ENCODE measurements at places on chromosomes 2 and 18.

- no peak for DNase-seq
These were observed 39.9 kb downstream of the GBX2 start for GRCh38 chr2:236128321-236128720.

DNA sequence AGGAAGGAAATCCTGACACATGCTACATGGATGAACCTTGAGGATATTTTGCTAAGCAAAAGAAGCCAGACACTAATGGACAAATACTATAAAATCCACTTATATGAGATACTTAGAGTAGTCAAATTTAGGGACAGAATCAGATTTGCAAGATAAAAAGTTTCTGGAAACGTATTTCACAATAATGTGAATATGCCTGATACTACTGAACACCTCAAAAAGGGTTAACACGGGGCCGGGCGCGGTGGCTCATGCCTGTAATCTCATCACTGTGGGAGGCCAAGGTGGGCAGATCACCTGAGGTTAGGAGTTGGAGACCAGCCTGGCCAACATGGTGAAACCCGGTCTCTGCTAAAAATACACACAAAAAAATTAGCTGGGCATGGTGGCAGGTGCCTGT lies 1.7 kb upstream of the RMC1 start:
- DNase-seq = no peak

- no peak for DNase-seq
These were observed 267.1 kb downstream of the ATAD2B start for GRCh38 chr2:23659773-23660172.

GRCh38 chr2:4962419-4962818 lies 729.8 kb upstream of the SOX11 start:
- no peak for DNase-seq

DNA sequence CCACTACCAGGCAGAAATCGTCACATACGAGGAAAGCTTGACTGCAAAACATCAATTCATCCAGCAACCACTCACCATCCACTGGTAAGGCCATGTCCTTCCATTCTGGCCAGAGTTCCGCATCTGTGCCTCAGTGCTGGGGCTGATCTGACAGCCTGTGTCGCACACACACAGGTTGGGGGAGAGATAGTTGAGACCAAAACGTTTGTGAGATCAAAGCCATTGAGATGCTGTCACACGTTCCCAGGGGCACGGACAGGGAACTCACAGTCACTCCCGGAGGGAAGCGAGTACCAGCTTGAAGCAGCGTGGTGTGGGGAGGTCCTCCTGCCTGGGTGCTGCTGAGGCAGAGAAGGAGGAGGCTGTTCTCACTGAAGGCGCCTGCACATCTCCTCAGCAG lies 458.5 kb upstream of the SALL3 start:
- no peak for DNase-seq

GRCh38 chr2:229591611-229592010 lies 122.7 kb downstream of the DNER start:
- DNase-seq = no peak

GRCh38 chr2:157785866-157786662 lies 90.1 kb downstream of the ACVR1 start:
- no peak for DNase-seq

DNA sequence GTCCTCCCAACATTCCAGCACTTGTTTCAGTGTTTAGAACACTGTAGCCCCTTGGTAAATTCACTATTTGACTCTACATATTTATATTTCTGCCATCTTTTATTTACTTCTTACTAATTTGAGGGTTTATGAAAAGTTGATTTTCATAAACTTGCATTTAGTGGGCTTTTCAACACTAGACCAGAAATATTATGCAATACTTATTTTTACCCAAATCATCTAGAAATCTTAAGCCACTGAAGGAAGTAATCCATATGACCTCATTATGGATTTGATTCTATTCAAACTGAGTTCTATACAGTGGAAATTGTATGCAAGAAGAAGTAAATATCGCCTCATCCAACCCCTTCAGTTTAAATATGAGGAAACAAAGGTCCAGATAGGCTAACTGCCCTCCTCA lies 92.6 kb upstream of the VRK2 start:
- DNase-seq = no peak

- no peak for DNase-seq
These were observed 90.1 kb upstream of the NEDD4L start for GRCh38 chr18:57953883-57954282.

- DNase-seq = no peak
These were observed 207.0 kb upstream of the CXCR4 start for GRCh38 chr2:136324966-136325365.

DNA sequence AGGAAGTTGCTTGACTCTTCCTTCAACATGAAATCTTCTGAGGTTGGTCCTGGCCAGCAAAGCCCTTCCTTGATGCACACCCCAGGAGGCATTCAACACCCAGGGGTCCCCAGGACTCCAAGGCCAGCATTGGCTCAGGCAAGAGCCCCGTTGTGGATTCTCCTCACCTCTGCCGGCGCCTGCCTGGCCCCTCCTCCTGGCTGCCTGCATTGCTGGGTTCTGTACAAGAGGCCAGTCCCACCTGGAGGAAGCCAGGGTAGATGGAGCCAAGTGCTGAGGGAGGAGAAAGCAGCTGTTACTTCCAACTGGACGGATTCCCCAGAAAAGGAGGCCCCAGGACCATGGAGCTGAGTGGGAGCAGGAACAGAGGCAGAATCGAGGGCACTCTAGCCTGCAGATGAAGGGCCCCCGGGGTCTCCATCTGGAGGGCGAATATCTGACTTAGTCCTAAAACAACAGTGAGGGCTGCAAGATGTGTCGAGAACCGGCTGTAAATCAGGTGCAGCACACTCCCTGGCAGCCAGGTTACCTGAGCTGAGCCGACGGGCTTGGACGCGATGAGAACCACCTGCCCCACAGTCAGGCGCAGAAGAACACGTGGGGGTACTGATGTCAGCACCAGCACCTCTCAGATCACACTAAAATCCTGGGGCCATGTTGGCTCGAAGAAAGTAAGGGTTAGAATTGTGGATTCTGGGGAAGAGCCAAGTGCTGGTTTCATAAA lies 399.6 kb upstream of the SALL3 start:
- DNase-seq = no peak

GRCh38 chr2:16507655-16508489 lies 157.8 kb downstream of the CYRIA start:
- DNase-seq = peak; percentile 63

- DNase-seq = no peak
These were observed 5.6 kb upstream of the PPP4R1 start for GRCh38 chr18:9619990-9620389.

GRCh38 chr2:233088972-233089345 lies 28.8 kb downstream of the INPP5D start:
- no peak for DNase-seq

DNA sequence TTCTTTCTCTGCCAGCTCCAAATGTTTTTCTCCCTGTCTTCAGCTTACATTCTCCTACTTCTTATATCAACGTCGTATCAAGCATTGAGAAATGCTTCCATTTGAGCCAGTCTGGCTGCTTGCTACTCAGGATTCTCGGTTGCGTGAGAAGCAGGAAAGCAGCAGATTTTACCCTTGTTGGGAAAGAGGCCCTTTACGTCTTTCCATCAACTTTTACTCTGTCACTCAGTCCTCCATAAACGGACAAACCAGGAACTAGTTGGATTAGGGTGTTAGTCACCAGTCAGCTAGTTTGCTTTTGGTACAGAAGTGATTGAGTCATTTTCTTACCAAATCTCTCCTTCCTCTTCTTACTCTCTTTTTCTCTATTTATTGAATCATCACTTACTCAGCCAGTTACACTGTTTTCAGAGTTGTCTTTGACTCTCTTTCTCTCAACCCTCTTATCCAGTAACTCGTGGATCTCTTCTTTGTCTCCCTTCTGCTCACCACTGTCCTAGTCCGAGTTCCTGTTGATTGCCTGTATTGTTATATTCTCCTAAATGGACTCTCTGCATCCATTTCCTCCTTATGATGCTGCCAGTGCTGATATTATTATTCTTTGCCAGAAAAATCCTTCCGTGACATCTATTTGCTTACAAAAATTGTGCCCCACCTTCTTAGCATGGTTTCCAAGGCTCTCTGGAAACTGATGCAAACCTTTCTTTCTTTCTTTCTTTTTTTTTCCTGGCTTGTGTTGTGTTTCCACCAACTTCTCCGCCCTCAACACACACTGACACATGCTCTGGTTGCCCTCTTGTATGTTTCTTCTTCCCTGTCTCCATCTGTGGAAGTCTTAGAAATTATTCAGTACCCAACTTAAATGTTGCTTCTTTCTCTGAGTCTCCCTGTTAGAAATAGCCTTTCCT lies 61.5 kb downstream of the VRK2 start:
- DNase-seq = no peak

- DNase-seq = no peak
These were observed 12.2 kb upstream of the PSMA8 start for GRCh38 chr18:26121476-26121875.

- no peak for DNase-seq
These were observed 24.2 kb downstream of the RPL31 start for GRCh38 chr2:101026253-101026701.

DNA sequence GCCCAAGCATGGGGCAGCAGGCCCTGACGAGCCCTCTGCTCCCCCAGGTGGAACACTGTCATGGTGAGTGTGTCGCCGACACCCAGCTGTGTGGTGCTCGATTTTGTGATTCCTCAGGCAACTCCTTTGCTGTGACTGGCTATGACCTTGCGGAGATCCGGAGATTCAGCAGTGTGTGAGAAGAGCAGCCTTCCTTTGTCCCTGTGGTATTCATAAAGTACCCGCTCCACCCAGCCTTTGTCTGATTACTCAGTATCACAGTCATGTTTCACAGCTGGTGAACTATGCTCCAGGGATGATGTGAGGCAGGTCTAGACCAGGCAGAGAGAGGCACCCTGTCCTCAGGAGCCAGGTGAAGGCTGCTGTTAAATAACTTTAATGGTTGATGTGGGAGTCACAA lies 4.0 kb downstream of the WDR54 start:
- no peak for DNase-seq

GRCh38 chr2:28178946-28179345 lies 213.7 kb upstream of the FOSL2 start:
- no peak for DNase-seq

GRCh38 chr2:72694715-72695496 lies 130.9 kb downstream of the EXOC6B start:
- DNase-seq = no peak
